ENCODE measurements at places on chromosomes 4 and X. TPM values are rescaled to one million over a fixed set of nuclear protein-coding genes. Genes with fewer than 3 reads are reported as not detected.

DNA sequence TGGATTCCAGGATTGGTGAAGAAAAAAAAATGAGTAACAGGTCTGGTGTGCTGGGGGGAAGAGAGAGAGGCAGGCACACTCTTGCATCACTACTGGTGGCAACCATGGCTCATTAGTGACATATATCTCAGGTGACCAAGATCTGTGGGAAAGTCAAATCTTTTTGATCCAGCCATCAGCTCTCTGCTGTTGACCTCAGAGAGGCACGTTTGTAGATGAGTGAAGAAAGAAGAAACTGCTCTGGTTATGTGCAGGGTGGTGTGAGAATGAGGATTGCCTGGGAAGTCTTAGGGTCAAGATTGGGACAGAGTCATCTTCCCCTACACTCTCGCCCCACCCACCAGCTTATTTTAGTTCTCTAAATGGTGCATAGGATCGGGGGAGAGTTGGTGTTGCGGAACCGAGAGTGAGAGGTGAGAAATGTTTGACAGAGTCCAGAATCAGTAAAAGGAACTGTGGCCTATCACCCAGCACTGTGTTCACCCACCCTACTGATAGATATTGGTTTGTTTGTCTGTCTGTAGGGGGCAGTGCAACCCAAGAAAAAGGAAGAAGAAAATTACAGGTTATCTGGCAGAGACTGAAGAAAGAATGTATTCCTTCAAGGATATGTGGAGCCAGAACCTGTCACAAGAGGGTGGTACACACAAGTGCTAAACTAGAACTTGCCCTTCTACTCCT lies 21.9 kb downstream of the ARMCX6 start:
- no peak overlapping the region for H3K27ac ChIP-seq
- DNase-seq: peak; percentile 70
- no peaks in the 10 kb centered on the region for H3K36me3 ChIP-seq
- H3K4me3 ChIP-seq: no peak overlapping the region
- no peaks in the 10 kb centered on the region for H3K4me1 ChIP-seq
- no peaks in the 10 kb centered on the region for H3K27me3 ChIP-seq

DNA sequence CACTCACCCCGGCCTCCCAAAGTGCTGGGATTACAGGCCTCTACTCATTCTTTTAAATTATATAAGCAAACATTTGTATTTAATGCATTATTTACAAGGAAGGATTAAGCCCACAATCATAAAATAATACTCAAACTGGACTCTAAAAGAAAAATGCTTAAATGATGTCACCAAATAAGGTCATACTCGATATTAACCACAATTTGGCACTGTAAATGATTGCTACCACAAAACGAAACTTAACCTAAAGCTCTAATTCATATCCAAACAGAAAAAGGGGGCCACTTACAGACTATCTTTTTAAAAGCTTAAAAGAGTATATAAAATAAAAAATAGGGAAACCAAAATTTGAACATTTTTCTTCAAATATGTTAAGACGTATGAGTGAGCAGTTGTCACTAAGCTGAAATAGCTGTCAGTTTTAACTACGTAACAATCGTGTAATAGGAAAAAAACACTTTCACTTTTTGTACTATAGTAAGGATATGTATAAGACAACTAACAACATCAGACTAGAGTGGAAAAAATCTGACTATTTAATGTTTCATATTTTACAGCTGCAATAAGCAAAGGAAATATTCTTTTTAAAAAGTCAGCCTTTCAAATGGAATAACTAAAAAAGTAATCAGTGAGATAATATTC lies 108.2 kb upstream of the GPR34 start:
- H3K4me1 ChIP-seq: no peaks in the 10 kb centered on the region
- no peak for DNase-seq
- H3K4me3 ChIP-seq: no peak overlapping the region
- H3K27me3 ChIP-seq: no peaks in the 10 kb centered on the region
- H3K27ac ChIP-seq: no peak overlapping the region

DNA sequence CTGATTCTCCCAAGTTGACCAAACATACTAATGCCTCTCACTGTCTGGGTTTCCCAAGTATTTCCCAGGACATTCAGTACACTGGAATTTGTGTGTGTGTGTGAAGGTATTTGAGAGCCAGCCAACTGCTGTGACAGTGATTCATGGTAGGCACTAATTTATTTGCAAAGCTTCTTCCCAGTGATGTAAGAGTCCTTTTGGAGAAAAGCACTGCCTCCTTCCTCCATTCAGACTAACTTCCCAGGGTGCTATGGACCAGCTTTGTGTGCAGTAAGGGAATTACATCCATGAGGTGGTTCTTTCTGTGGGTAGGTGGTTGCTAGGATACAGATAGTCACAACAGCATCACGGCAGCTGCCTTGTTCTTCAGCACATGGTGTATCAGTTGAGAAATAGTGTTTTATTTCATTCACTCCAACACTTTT lies 8.7 kb downstream of the EGF start:
- peak overlapping the region; percentile 31 for H3K27ac ChIP-seq
- no peak overlapping the region for H3K4me3 ChIP-seq
- no peaks in the 10 kb centered on the region for H3K27me3 ChIP-seq

DNA sequence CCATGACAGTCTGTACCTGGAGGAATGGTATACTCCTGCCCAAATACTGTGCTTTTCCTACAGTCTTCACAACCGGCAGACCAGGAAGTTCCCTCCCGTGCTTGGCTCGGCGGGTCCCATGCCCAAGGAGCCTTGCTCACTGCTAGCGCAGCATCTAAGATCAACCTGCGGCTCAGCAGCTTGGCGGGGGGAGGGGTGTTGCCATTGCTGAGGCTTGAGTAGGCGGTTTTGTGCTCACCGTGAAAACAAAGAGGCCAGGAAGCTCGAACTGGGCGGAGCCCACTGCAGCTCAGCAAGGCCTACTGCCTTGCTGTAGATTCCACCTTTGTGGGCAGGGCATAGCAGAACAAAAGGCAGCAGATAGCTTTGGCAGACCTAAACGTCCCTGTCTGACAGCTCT lies 152.7 kb downstream of the TEX11 start:
- no peaks in the 10 kb centered on the region for H3K36me3 ChIP-seq
- H3K4me1 ChIP-seq: no peaks in the 10 kb centered on the region
- no peaks in the 10 kb centered on the region for H3K27me3 ChIP-seq
- no peak for DNase-seq
- no peak overlapping the region for H3K4me3 ChIP-seq

TEX13D gene
- total RNA-seq: not detected

GRCh38 chrX:21905313-21905712 lies 35.2 kb upstream of the SMS start:
- no peaks in the 10 kb centered on the region for H3K27me3 ChIP-seq
- no peak for DNase-seq
- no peak overlapping the region for H3K4me3 ChIP-seq
- H3K27ac ChIP-seq: no peak overlapping the region
- no peaks in the 10 kb centered on the region for H3K36me3 ChIP-seq
